ENCODE measurements at places on chromosomes 12 and 14.

GRCh38 chr14:22976620-22977433 is 5.5 kb downstream of the AJUBA start:
- peak; percentile 48 for DNase-seq

DNA sequence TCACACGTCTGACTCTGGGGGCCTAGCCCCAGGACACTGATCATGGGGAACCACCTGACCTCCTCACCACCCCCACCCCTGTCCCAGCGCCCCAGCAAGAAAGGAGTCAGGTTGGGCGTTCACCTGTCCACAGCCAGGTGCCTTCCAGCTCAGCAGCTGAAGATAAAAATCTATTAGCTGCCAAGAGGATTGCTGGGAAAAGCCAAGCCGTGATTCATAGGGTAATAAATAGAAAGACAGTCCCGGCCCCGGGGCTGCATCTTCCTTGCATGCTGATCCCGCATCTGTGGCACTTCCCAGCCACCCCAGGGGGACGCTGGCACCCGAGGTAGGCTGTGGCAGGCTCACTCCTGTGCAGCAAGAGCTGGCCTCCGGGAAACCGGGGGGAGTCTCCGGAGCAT is 70.2 kb upstream of the NCOR2 start:
- no peak for DNase-seq

DNA sequence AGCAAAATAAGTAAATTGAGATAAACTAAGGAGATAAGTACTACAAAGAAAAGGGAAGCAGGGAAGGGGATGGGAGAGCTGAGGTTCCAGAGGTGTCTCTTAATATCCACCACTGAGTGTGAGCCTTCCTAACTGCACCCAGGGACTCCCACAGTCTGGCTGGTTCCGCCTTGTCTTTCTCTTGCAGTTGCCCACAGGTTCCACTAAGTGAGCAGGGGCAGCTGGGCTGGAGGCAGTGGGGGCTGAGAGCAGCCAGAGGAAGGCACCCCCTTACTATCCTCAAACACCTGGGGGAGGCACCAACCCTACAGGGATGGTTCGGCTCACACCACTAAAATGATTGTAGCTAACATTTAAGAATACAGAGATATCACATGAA is 214.9 kb downstream of the SLC41A2 start:
- DNase-seq = no peak

GRCh38 chr12:27822076-27822712 is 42.2 kb upstream of the MANSC4 start:
- no peak for DNase-seq

DNA sequence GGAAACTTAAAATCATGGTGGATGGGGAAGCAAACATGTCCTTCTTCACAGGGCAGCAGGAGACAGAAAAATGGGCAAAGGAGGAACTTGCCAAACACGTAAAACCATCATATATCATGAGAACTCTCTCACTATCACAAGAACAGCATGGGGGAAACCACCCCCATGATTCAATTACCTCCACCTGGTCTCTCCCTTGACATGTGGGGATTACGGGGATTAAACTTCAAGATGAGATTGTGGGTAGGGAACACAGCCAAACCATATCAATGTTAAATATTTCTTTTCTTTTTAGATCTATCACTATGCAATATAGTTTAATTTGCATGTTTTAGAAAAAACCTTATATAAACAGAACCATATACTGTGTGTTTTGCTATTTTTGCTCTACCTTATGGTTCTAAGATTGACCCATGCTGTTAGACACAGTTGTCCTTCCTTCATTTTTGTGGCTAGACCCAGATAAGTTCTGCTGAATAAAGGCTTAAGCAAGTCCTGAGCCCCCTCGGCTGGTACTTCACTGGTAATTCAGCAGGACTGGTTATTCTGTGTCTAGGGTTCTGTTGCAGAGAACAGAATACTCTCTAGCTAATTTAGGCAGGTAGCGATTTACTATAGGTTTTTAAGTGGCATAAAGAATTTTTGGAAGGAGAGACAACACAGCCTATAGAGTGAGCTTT is 253.7 kb upstream of the HMGA2 start:
- DNase-seq = no peak

DNA sequence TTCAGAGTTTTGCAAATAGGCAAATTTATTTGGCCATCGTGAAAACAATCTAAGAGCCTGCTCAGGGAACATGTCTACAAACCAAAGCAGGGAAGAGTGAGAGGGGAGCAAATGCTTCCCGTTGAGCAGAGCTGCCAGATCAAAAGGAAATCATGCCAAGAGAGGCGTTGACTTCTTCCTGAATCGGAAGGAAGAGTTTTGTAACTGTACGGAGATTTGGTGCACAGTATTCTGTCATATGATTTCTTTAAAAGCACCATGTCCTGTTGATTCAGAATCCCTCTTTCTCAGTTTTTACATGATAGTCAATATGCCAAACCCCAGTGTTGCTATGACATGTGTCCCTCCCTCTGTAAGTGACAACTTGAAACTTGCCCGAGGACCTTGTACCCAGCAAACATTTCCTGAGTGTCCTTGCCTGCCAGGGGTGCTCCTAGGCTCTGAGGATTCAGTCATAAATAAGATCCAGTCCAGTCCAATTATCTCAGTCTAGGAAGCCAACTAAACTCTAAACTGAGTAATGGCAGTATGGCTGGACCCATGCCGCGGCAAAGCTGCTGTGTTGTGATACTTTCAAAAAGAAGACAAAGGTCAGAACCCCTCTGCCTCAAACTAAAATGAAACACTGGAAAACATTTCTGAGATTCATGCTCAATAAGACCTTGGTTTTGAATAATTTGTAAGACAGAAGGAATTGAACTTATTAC is 300.1 kb upstream of the FKBP4 start:
- no peak for DNase-seq

DNA sequence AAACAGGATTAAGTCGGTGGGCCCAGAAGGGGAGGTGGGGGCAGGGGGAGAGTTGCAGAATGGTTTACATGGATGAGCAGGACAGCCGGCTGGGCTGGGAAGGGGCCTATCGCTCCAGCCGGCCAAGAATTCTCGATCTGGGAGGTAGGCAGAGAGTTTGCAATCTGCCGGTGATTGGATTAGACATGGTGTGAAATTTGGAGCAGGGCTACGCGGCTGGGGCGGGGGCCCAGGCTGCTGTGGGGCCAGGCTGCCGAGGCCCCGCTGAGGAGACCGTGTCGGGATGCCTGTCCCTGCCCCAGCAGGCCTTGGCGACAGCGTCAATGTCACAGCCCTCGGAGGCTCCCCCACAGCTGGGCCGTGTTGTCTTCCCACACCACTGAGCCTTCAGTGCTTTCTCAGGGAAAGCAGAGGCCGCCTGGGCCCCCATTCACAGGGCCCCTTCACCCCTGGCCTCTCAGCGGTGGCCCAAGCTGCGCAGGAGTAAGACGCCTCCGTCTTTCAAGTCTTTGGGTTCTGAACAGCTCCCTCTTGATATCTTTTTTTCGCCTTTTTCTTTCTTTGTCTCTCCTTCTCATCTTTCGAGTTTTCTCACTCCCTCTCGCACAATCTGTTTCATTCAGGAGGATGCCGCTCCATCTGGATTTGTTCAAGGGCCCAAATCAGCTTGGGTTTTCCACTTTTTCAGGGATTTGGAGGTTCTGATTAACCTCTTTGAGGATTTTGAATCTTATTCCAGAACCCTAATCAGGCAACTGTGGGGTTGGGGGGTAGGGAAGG is 117.5 kb upstream of the PARP11 start:
- no peak for DNase-seq

GRCh38 chr12:77746096-77746495 is 84.6 kb upstream of the NAV3 start:
- no peak for DNase-seq

DNA sequence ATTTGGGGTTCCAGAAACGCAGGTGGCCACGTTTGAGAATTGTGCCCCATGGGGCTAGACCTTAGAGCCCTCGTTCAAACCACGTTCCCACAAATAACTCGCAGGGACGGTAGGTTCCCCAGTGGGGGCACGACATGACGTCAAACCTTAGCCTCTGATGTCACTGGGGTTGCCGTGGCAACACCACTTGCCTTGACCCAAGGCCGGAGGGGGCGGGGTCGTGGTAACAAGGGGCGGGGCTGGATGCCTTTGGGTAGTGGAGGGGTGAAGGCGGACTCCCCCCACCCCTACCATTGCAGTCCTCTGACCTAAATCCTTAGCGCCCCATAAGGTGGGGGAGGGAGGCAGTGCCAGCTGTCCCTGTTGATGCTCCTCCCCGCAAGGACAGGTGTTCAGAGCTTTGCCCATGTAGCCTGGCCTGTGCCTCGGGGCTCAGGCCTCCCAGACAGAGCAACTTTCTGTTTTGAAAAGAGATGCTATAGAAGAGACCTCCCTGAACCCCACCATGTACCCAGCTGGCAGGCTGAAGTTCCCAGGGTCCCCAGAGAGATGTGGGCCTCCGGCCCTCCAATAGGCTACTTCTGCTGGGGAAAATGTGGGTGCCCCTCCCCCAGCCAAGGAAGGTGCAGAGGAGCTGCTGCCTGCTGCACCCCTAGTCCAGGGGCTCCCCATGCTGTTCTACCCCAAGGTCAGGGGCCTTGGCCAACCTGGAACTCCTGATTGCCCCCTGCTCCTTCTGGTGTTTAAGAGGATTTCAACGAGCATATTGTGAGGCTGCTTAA is 1.9 kb downstream of the FAM222A start:
- DNase-seq = no peak

DNA sequence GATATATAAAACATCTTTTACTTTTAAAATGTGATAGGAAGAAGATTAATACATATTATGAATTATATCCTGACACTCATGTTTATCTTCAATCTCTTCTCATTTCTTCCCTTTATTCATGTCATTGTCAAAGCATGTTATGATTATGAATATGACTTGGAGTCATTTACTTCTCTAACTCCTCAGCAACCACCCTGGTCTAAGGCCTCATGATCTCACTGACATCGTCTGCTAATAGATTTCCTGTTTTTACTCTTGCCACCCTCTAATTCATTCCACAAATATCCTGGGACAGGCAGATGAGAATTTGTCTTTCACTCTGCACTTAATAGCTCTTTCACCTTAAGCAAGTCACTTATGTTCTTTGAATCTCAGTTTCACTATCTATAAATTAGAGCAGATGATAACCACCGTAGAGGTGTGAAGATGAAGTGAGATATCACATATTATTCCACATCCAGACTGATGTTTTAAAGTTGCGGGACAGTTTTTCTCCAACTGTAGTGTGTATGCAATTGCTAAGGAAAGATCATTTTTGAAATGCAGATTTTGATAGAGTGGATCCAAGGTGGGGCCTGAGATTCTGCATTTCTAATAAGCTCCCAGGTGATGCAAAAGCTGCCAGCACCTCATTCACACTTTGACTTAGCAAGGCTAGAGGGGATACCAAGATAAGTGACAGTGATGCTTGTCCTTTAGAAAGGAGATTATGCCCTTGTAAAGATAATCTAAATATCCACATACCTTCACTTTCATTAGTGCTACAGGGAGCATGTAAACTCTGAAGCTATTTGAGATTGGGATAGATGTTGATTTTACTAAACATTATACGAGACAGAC is 3.3 kb upstream of the IAPP start:
- no peak for DNase-seq

DNA sequence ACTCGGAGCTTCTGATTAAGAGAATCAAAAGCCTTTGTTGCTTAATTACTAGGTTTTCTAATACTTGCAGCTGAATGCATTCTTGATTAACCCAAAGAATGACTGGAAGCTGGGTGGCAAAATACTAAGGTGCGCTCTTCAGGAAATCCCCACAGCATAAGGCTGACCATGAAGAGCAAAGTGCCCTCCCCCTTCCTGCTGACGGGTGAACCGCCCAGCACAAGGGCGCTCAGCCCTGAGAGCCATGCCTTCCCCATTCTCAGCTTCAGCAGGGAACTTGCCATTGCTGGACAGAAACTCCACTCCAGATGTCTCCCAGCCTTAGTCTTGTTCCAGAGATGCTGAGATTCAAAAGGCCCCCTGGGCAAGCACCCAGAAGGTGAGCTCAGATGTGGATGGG is 27.2 kb upstream of the FBRSL1 start:
- no peak for DNase-seq

- no peak for DNase-seq
These were observed 74.5 kb downstream of the FERMT2 start for GRCh38 chr14:52876311-52876710.

GRCh38 chr12:109544955-109545531 is 28.3 kb downstream of the MMAB start:
- no peak for DNase-seq

DNA sequence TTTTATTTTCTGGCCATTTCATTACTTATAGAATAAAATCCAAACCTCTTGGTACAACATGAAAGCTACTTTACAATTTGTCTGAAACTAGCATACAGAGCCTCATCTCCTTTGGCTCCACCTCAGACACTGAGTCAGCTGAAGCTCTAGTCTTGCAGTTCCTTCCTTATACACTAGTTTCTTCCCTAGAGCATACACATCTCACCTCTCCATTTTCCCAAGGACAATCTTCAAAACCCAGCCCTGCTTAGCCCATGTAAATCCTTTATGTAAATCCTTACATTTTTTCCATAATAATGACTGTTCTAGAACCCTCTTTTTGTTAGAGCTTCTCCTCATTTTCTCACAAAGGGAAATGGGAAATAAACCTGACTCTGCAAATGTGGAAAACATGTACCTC is 463.4 kb downstream of the SLC16A7 start:
- no peak for DNase-seq

- DNase-seq = no peak
These were observed at the start of gene GRIN2B for GRCh38 chr12:13981296-13981962. GRIN2B (minus strand) TSS chr12:13981602; CDS start chr12:13866208, 115,394 bp downstream.

DNA sequence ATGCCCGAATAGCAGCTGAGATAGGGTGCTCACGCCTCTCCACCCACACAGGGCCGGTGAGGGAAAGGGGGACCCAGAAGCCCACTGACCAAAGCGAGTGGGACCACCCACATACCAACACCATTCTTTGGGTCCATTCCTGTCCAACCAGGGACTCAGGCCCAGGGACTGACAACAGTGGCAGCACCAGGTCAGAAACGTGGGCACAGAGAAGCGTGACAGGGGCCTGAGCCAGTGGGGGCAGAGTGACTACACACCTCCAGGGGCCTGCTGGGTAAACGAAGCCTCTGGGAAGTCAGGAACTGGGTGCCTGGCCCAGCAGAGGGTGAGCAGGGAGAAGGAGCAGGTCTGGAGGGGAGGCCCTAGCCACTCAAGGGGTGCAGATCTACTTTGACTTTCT is 13.7 kb downstream of the SPRYD3 start:
- no peak for DNase-seq

- no peak for DNase-seq
These were observed 131.4 kb downstream of the NDUFA12 start for GRCh38 chr12:94872007-94872653.
